Astrocyte of the cerebellum (primary cell): ENCODE measurements at places on chromosomes 4 and X.

GRCh38 chr4:185623444-185624258 is 88.3 kb upstream of the PDLIM3 start:
- DNase-seq = no peak

DNA sequence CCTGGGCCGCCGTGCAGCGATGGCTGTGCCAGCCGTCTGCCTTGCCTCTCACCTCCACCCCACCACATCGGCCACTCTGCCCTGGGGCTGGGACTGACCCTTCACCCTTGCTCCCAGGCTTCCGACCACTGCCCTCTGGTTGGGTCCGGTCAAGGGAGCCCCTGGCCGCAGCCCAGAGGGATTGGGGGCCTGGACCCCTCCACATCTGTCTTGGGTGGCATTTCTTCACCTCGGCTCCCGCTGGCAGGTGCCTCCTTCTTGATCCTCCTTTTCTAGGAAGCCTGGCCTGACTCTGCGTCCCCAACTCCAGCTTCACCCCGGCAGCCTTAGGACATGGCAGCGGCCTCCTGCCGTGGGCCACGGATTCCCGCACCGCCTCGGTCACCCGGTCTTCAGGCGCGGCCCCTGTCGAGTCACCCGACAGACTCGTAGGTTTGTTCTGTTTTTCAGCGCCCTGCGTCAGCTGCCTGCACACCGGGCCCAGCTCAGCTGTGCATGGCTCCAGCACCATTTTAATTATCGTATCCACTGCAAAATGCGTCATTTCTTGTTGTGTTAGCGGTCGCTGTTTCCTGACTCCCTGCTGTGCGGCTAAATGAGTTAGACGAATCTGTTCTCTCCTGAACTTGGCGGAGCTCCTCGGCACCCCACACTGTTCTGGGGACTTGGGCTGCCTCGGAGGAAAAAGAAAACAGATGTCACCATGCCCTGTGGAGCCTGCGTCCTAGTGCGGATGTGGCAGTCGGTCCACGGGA is 124.0 kb downstream of the FAM53A start:
- DNase-seq = peak; percentile 35

DNA sequence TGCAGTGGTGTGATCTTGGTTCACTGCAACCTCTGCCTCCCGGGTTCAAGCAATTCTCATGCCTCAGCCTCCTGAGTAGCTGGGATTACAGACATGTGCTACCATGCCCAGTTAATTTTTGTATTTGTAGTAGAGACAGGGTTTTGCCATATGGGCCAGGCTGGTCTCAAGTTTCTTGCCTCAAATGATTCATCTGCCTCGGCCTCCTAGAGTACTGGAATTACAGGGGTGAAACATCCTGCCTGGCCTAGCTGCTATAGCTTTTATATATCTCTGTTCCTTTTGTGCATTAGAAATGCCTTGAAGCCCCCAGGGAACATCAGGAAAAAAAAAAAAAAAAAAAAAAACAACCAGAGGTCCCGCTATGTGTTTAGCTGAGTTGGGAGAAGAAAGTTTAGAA is 34.8 kb downstream of the UBE2K start:
- peak; percentile 65 for DNase-seq

- no peak for DNase-seq
Observed at GRCh38 chr4:182325397-182325796, 82.2 kb downstream of the TENM3 start.

DNA sequence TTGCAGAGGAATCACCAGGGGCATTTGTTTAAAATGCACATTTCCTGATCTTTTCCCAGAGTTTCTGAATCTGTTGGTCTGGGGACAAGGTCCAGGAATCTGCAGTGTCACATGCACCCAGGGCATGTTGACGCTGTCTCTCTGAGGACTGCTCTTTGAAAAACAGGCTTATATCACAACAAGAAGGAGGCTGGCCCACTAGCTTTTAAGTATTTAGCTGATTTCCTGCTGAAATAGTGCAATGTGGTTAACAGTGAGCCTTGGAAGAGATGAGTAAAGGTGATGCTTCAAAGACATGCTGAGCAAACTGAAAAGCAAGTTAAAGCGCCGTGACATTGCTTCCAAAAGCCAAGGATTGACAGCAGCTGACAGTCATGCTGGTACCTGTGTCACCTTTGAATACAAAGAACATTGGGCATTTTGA is 18.6 kb upstream of the SEPSECS start:
- DNase-seq = no peak

DNA sequence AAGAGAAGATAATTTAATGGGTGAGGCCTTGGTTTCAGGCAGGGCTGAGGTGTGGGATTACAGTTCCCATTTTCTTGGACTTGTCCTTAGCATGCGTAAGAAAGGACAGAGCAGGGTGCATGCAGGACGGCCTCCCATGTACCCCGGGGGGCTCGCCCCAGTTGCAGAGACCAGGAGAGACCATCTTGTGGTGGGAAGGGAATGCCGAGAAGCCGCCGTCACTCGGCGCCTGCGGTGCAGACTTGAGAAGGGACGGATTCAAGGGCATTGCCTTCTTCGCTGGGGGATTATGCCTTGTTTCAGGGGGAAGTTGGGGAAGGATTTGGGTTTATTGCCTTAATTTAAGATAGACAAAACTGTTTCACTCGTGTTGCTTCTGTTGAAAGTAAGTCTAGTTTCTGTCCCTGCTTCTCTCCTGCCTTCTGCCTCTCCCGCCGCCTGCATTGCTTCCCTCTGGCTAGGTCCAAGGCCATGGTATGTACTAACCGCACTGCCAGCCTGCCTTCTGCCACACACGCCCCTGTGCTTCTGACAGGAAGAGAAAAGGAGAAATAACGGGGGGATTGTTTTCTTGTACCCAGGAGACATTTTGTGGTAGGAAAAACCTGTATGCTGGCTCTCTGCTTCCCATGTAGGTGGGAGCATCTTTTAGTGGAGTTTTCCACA is 175.9 kb downstream of the DCLK2 start:
- no peak for DNase-seq

DNA sequence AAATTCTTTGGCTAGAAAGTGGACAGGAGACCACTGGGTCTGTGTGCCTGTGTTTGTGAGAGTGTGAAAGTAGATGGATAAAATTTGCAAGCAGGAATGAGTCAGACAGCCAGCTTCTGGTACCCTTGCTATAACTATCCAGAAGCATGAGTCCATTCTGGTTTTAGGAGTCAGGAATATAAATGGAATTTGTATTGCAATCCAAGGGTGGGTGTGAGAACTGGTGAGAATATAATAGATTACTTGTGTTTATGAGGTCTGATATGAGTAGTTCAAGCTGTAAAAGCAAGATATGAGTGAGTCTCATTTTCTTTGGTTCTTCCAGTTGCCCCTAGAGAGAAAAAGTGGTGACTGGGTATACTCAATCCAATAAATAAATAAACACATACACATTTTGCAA is 212.7 kb upstream of the TAPT1 start:
- DNase-seq = no peak

DNA sequence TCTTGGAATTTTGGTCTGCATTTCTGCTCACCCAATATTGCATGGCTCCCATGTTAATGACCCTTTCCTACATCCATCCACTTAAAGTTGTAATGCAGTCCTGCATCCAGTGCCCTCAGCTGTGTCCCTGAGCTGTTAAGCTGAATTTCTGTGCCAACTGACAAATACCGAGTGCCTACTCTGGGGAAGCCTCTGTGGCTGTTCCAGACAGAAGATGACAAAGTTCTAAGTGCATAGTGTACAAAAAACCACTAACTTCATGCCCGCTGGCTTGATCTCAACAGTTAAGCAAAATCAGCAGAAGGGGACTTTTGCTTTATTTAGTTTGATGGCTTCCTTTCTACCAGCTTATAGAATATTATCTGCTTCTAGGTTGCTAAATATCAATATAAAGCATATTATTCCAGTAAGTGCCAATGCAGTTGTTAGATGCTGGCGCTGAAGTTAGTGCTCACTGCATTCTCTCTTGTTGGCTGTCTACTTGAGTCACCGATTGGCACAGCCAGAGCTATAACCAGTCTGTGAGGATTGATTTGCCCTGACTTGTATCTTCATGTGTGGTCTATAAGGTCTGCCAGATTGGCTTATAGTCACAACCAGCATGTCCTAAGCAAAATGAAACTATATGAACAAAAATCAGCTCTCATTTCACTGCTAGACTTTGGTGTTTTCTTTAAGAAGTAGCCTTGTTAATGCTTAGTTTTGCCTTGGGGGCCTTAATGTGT is 98.9 kb downstream of the KLHL8 start:
- no peak for DNase-seq

DNA sequence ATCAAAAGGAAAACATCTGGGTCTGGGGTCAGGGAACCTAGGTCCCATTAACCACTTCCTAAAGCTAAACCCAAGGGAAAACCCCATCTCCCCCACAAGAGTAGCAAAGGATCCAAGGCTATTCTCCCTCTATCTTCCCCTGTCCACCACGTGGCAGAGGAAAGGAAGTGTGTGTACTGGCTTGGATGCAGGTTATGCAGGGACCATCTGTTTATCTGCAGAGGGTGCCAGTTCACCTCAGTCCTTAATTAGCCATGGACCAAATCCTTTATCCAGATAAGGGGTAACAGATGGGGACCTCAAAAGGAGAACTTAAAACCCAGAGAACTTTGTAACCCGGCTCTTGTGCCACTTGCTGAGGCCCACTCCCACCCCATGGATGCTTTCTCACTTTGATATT is 135.3 kb downstream of the ZNF518B start:
- DNase-seq = no peak

DNA sequence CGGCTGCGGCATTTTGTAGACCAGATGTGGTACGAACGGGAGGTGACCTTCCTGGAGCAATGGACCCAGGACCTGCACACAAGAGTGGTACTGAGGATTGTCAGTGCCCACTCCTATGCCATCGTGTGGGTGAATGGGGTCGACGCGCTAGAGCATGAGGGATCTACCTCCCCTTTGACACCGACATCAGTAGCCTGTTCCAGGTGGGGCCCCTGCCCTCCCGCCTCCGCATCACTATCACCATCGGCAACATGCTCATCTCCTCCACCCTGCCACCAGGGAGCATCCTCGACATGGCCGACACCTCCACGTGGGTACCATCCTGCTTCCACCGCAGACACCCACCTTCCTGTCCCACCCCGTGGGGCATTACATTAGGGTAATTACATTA is 46.2 kb downstream of the SMARCA5 start:
- DNase-seq = no peak

DNA sequence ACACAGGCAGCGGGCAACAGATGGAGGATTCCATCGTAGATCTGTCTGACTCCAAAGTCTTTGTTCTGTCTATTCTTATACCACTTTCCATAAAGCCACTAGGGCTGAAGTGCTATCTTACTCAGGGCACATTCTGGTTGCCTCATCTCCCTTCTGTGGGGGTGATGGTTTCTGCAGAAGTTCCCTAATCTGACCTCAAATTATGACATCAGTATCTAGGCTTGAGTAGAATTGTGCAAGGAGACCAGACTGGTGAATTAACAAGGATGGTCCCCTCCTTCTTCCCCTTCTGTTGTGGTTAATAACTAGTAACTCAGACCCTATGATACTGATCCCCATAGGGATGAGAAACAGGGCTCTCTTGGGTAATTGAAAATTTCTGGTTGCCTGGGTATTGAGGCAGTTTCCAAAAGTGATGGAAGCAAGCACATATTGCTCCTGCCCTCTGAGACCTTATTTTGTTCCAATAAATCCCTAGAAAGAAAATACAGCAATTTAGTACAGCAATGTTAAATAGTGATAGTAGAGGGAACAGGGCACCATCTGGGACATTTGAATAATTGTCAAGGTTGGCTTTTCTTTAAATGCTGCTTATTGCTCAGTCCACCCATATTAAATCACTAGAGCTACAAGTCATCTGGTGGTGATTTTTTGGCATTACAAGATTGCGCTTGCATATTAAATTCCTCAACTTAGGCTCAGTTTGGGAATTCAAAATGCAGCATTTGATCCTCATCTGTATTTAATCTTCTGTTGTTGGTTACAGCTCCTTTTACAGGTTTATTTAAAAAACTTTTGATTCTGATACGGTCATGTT is 57.3 kb upstream of the AP1S2 start:
- DNase-seq = no peak

DNA sequence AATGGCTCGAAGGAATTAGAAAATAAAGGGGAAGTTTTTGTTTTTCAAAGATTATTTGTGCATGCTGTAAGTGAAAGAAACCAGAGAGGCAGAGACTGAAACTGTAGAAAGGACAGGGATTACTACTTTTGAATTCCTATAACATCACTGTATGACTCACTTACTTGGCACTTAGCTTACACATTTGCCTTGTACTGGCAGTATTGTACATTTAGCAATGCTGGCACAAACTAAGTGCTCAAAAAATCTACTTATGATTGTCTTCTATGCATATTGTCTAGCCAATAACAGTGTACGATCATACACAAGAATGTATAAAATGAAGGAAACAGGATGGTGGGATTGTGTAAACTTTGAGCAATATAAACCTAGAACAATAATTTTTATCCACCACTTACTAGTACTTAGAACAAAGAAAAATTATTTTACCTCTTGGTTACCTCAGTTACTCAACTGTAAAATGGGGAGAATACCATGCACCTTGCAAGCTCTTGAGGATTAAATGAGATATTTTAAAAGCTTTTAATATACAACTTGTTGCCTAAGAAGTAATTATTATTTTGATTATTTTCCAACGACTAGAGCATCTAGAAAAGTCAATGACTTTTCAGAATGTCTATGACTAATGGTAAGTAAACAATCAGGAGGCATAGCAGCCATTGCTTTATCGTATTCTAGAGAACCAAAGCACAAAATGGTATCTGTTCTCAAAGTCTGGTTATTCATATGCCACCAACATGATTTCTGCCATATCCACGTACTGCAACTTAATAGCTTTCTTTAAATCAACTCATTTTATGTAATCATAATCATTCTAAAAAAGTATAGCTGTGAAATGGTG is 4.7 kb downstream of the FAM120C start:
- DNase-seq = peak; percentile 20

DNA sequence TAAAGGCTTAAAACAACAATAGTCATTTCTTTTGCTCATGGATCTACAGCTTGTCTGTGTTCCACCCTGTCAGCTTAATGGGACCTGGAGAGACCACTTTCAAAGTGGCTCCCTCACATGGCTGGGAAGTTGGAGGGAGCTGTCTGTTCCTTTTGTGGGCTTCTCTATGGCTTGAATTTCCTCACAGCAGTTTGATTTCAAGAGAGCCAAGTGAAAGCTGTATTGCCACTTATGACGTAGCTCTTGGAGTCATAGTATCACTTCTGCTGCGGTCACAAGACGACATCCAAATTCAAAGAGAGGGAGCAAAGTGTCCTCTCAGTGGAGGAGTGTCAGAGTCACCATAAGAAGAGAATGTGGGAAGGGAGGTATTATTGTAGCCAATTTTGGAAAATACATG is 22.7 kb upstream of the ACSL1 start:
- DNase-seq = no peak

- peak; percentile 44 for DNase-seq
Observed at GRCh38 chr4:94757192-94758140, at the start of gene BMPR1B. BMPR1B (plus strand) TSS chr4:94757955; CDS start chr4:95104425, 346,470 bp downstream.

- DNase-seq = no peak
Observed at GRCh38 chrX:5632061-5632614, 596.5 kb downstream of the NLGN4X start.

DNA sequence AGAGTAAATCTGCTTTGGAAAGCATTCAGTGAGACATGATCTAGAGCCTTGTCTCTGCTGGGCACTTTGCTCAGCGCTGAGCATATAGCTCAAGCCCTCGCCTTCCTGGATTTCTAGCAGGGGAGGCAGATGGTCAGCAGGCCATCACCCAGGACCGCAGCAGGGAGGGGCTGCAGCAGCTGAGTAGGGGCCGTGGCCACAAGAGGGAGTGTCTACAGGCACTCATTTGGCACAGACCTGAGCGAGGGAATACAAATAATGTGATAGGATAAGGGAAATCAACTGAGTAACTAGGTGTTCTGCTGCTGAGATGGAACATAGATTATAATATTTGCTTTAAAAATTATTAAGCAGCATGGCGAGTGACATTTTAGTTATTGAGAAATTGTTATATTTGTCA is 30.2 kb downstream of the OFD1 start:
- no peak for DNase-seq

GRCh38 chrX:39238006-39238405 is 436.7 kb downstream of the MID1IP1 start:
- no peak for DNase-seq
